ENCODE measurements at places on chromosomes 1 and 21.
A peak's percentile ranks its signal among the peaks of the same experiment; 100 is the strongest.

- no peak for DNase-seq
Measured at GRCh38 chr21:32183396-32183795, 95.5 kb downstream of the MIS18A start.

DNA sequence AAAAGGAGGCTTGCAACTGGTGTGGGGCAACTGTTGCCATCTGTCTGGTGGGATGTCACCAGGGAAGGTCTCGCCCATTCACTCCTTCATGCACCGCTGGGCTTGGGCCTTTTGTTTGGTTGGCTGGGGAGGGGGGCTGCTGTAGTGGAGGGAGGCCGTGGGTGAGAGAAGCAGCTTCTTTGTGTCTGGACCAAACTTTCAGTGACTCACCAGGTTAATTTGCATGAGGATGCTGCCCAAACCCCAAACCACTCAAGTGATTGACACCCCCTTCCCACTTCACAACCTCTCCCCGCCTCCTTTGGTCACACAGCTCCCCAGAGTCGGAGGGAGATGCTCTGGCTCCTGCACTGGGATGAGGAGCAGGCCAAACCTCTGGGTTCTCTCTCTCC is 19.7 kb downstream of the BTG2 start:
- peak; percentile 40 for DNase-seq

DNA sequence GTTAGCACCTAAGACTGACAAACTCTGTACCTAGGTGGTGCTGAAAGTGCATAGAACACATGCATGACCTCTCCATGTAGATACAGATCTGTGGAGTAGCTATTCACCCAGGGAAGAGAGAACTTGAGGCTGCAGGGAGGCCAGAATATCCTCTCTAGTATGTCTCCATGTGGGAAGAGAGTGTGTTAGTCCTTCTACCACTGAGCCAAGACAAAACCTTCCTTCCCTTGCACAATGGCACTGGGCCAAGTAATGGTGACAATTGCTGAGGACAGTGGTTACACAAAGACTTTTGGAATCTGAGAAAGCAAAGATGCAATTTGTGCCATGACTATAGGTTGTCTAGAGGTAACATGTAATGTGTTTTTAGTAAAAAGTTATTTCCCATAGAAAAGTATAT is 52.3 kb downstream of the C1orf198 start:
- DNase-seq = peak; percentile 23

GRCh38 chr1:202915146-202915545 is 11.9 kb downstream of the KLHL12 start:
- DNase-seq = no peak

GRCh38 chr1:999725-1000356 is at the start of gene HES4:
TSS of gene HES4 (minus strand) at chr1:1000097. CDS start at chr1:999973, 124 bp downstream.
- DNase-seq = peak; percentile 77

- no peak for DNase-seq
Measured at GRCh38 chr1:117641536-117641935, 35.7 kb downstream of the TENT5C start.

DNA sequence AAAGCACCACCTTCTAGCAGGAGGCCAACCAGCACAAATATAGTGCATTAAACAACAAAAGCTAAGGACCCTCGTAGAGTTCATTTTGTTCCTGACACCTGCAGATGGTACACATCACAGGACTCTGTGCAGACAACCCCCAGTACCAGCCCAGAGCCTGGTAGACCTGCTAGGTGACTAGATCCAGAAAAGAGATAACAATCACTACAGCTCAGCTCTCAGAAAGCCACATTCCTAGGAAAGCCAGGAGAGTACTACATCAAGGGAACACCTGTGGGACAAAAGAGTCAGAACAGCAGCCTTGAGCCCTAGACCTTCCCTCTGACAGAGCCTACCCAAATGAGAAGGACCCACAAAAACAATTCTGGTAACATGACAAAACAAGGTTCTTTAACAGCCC is 344.7 kb upstream of the PTBP2 start:
- no peak for DNase-seq

Measured in CD8-positive, alpha-beta T cell (primary cell).